ENCODE measurements at places on chromosomes 13 and 19.

GRCh38 chr19:55305491-55305890, 19.6 kb downstream of the TMEM150B start:
- DNase-seq = no peak

DNA sequence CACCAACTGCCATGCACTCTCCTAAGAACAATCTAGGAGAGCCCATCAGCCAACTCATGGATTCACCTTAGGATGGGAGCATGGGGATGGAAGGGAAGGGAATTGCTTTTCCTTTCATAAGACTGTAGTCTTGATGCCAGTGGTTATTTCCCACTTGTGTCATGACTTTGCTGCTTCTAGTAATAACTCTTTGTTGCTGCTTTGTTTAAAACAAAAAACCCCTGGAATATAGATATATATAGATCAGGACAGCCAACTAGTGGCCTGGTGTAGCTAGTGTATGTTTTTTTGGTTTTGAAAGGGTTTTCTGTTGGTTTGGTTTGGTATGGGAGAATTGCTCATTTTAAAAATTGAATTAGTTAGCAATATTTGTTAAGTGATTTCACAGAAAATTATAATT, 39.3 kb upstream of the KCTD4 start:
- no peak for DNase-seq

DNA sequence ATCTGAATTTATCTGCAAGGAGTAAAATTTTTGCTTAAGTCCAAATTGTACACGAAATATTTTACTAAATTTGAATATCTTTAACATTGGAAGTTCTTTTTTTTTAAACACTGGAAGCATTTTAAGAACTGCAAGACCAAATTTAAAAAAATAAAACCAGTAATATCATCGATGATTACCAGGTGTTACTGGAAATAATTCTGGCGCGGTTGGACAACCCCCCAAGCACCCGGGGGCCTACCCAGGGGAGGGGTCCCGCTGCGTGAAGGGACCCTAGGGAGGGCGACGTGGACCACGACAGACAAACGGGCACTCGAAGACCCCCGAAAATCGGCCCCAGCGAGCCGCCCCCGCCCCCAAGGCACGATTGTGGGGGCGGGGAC, 12.6 kb upstream of the JSRP1 start:
- no peak for DNase-seq

GRCh38 chr13:97267418-97268059, 45.4 kb downstream of the MBNL2 start:
- DNase-seq = peak; percentile 51

DNA sequence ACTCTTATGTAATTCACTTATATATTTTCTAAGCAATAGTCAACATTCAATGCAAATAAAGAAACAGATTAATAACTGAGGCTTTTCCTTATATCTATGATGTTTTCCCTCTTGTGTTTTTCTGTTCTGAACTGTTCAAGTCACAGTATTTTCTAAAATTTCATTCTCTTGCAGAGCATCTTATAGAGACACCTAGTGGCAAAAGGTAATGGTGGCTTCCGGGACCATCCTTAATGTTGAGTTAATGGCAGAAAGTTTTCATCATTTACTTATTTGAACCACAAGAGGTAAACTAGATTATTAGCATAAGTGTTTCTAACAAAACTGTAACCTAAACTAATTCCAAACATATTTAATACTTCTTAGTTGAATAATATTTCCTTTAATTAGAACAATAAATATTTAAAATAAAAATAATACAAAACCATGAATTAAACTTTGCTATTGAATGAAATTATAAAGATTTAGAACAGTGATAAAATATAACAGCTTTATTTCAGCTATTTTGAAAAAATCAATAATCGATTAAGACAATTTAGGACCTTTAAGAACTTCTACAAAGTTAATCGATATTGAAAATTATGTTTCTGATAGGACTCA, 1.7 kb upstream of the SLITRK5 start:
- DNase-seq = no peak

DNA sequence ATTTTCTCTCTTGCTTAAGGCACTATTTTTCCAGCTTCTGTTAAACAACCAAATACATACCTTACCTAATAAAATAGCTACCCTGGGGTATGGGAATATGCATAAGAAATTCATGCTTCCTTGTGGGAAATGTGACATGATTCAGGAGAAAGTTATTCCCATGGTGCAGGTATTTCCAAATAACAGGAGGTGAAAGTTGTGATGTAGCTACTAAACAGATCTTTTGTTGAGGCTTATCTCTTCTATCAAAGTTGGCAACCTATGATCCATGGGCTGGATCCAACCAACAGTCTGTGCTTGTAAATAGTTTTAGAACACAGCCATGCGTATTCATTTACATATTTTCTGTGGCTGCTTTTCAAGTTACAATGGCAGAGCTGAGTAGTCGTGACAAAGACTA, 177.8 kb upstream of the NBEA start:
- DNase-seq = no peak

- DNase-seq = no peak
Measured at GRCh38 chr19:38044267-38045111, 137.5 kb downstream of the SIPA1L3 start.

DNA sequence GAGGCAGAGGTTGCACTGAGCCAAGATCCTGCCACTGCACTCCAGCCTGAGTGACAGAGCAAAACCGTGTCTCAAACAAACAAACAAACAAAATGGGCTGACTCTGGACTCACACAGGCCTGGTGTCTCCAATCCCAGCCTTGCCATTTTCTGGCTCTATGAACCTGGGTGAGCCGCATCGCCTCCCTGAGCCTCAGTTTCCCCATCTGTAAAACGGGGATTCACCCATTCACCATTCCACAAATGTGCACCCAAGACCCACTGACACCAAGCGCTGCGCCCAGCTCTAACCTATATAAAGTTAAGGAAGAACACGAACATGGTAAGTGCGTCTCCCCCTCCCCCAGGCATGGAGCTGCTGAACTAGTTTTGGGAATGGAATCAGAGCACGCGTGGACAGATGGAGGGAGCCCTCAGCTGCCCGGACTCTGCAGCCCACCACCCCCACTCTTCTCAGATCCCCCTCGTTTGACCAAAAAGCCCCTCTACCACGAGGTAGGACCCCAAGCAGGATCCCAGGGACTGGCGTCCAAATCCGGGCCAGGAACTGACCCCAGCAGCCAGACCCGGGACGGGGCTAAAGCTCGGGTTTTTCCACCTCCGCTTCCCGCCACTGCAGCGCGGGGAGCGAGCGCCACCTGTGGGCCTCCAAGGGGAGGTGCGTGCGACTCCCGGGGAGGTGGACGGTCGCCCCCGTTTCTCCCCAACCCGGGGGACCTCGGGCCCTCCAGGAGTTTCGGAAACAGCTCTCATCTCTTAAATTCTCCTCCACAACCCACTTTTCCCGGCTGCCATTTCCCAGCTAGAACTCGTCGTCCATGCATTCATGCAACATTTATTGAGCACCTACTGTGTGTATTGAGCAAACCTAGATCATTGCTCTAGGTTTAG, 33.0 kb upstream of the ADGRE5 start:
- DNase-seq = peak; percentile 92

DNA sequence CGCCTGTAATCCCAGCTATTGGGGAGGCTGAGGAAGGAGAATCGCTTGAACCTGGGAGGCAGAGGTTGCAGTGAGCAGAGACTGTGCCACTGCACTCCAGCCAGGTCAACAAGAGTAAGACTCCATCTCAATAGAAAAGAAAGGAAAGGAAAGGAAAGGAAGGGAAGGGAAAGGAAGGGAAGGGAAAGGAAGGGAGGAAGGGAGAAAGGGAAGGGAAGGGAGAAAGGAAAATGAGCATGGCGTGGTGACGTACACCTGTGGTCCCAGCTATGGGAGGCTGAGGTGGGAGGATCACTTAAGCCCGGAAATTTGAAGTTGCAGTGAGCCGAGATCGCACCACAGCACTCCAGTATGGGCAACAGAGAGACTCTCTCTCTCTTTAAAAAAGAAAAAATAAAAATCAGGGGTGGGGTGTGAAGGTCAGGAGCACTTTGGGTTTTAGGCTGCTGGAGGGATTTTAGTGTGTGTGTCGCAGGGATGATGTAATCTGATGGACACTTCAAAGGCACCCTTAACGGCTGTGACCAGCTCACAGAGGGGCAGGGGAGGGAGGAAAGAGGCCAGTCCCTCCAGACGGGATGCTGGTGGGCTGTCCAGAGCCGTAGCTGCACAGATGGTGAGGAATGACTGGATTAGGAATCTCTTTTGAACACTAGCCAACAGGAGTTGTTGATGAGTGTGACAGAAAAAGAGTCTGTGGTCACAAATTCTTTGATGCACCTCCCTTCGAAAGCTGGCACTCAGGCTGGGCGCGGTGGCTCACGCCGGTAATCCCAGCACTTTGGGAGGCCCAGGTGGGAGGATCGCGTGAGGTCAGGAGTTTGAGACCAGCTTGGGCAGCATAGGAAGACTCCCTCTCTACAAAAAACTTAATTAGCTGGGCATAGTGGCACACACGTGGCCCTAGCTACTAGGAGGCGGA, 27.6 kb downstream of the TMPRSS9 start:
- no peak for DNase-seq

DNA sequence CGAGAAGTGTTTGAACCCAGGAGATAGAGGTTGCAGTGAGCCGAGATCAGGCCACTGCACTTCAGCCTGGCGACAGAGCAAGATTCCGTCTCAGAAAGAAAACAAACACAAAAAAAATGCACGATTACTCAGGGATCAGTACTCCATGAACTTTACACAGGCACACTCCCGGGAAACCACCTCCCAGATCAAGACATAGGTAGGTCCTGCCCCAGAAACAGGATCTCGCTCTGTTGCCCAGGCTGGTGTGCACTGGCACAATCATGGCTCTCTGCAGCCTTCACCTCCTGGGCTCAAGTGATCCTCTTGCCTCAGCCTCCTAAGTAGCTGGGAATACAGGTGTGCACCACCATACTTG, 11.2 kb downstream of the VASP start:
- no peak for DNase-seq

DNA sequence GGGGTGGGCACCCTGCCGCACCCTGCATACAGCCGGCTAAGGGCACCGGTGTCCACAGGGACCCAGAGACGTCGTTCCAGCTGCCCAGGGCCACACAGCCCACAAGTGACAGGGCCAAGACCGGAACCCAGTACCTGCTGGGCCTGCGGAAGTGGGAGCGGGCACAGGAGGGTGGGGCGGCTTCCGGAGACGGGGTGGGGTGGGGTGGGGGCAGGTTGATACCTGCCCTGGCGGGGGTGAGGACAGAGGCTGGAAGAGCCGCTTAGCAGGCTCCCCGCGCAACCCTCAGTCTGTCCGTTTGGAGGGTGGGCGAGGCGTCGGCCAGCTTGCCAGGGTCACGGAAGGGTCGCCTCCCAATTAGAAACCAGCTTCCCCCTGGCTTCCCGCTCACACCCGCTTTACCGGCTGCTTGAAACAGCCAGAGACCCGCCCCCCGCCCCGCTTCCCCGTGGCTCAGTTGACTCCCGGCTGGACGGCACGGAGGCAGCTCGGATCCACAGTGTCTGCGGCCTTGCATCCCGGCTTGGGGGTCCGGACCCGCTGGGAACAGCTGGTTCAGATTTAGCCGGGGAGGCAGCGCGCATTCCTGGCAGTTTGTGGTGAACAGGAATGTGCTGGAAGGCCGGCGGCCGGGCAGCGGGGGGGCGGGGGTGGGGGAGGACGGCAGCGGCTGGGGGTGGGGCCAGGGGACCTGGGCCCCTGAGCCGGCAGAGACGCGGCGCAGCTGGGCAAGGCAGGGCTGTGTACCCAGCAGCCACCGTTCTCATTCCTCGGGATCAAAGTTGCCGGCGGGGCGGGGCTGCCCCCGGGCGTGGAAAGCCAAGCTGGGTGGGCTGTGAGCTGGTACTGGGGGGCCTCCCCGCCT, 1.9 kb downstream of the CNN2 start:
- DNase-seq = no peak

DNA sequence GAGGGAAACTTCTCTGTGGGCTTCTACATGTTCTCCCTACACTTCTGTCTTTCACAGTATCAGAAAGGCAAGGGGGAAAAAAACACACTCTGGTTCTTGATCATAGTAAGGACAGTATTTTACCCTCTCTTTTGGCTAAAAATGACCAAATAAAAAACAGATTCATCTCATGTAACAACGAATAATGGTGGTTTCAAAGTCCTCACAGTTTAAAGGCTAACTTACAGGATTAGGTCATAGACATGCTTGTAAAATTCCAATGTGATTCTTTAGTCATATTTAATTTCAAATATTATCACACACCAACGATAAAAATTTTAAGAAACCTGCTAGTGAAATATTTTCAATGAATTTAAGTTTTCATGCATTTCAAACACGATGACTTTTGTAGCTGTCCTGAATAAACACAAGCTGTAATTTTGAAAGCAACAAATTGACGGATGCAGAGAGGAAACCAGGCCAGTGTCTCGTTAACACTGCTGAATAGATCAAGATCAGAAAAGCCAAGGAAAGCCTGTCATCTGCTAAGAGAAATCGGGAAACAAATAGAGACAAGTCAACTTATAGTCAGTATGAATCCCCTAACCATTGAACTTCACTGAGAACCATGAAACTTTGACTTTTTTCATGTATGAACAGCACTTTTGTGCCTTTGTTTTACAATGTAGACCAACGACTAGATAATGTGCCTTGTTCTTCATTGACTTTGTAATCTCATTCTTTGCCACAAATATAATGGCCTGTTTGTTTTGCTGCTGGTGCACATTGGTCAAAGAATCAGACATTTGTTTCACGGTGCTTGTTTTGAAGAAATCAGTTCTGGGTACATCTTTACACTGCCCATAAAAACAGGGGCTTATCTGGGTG, 22.0 kb downstream of the MBNL2 start:
- DNase-seq = no peak

DNA sequence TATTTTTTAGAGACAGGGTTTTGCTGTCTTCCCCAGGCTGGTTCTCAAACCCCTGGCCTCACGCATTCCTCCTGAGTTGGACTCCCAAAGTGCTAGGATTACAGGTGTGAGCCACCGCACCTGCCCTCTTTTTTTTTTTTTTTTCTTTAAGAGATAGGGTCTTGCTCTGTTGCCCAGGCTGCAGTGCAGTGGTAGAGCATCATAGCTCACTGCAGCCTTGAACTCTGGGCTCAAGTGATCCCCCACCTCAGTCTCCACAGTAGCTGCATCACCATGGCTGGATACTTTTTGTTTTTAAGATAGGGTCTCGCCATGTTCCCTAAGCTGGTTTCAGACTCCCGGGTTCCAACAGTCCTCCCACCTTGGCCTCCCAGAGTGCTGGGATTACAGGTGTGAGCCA, 1.5 kb downstream of the KCNJ14 start:
- DNase-seq = no peak

- DNase-seq = no peak
Measured at GRCh38 chr13:63409791-63410351, 1994.2 kb upstream of the PCDH20 start.

- no peak for DNase-seq
Measured at GRCh38 chr19:16586991-16587832, 15.0 kb upstream of the SLC35E1 start.
